ENCODE measurements at places on chromosomes 5 and 9. TPM values are rescaled to one million over a fixed set of nuclear protein-coding genes. Genes with fewer than 3 reads are reported as not detected.

DNA sequence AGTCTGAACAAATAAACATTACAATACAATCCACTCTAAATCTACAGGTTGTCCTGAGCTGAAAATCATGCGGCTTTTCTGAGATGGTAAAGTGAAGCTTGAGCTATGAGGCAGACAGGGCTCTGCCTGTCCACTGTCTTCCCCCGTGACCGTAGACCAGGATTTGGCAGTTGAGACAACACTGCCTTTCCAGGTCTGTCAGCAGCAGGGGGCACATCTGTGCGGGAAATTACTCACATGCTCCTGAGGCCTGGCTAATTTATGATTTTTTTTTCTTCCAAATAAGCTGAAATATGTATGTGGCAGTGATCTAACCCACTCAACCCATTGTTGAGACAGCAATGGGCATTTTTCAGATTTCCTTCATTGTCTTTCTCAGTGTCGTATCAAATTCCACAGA, 307.9 kb downstream of the FBXL7 start:
- no peak for DNase-seq

DNA sequence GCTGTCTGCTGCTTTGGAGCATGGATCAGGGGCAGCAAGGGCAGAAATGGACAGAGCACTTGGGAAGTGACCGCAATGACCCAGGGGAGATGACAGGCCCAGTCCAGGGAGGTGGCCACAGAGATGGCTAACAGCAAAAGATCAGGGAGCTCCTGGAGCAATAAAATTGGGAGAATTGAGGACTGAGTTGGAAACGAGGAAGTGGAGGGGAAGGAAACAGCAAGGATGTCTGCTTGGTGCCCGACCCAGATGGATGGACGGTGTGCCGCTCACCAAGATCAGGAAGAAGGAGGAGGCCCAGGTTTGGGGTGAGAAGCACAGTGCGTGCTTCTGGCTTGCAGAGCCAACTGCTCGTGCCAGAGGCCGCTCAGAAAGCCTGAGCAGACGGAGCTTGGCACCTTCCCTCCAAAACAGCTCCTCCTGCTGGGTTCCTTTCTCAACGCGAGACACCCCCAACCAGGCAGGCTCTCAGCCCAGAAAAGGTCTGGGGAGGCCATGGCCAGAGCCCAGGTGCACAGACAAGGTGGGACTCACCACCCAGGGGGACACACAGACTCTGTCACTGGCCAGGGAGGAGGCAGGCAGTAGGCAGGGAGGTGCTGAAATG, 1.7 kb upstream of the SLC34A1 start:
- no peak for DNase-seq

DNA sequence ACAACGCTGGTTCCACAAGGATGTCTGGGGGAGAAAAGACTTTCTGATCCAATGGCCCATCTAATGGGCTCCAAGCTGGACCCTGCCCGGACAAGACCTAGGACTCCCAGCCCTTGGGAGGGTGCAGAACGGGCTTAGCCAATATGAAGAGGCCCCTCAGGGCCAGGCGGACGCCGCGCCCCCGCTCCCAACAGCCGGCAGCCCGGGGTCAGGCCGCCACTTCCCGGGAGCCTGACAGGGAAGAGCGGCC, 493 bp downstream of the P4HA2 start:
- no peak for DNase-seq

GRCh38 chr5:55570026-55570425, 35.3 kb upstream of the PLPP1 start:
- no peak for DNase-seq

- DNase-seq: no peak
Observed at GRCh38 chr9:19618816-19619215, 170.0 kb downstream of the SLC24A2 start.

- peak; percentile 39 for DNase-seq
Observed at GRCh38 chr9:135602789-135603481, 36.4 kb downstream of the GLT6D1 start.

DNA sequence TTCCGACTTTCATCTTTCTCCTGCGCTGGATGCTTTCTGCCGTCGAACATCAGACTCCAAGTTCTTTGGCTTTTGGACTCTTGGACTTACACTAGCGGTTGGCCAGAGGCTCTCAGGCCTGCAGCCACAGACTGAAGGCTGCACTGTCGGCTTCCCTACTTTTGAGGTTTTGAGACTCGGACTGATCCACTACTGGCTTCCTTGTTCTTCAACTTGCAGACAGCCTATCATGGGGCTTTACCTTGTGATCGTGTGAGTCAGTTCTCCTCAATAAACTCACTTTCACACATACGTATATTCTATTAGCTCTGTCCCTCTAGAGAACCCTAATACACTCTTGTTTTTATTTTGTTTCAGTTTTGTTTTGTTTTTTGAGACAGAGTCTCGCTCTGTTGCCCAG, 10.3 kb downstream of the FKBP15 start:
- no peak for DNase-seq

DNA sequence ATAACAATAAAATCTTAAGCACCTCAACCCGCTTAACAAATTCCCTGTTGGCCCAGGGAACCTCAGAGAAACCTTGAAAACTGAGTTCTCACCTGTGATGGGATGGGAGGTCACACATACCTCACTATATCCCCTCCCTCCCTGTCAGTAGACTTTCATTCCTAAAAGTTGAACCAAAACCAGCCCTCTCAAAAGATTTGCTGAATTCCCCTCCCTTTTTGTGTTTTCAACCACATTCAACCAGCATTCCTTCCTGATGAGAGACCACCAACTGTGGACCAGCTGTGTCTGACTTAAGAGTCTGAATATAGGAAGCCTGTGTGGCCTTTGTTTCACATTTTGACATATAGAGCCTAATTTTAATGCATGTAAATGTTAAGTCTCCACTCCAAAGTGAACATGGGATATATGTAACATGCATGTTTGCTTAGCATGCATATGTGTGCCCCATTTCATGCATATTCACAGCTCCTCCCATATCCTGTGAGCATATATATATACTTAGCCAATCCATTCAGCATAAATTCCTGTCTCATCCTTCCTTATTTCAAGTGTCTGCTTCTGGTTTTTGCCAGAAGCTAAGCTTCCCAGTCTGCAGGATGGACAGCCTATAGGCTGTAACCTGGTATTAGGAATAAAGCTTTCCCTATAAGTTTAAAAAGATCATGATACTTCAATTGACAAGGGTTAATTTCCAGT, 604.6 kb downstream of the PTPRD start:
- DNase-seq: no peak

DNA sequence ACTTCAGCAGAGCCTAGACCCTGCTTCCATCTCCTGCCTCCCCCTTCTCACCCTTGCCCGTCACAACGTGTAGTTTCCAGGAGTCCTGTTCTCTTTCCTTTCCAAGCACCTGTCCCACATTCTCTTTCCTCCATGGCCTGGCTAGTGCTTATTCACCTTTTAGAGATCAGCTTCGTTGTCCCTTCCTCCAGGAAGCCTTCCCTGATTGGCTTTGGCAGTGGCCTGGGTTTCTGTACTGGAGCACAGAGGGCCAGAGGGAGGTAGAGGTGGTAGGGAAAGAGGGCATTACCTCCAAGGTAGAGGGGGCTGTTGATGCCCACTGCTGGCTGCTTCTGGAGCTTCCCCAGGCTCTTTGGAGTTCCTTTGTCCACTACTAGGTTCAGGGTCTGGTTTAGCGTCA, 93.7 kb upstream of the PANK3 start:
- DNase-seq: no peak

- DNase-seq: no peak
Observed at GRCh38 chr5:57937501-57938173, 455.0 kb upstream of the ACTBL2 start.

- DNase-seq: peak; percentile 48
Observed at GRCh38 chr5:140321796-140322195, 18.9 kb upstream of the PFDN1 start.

DNA sequence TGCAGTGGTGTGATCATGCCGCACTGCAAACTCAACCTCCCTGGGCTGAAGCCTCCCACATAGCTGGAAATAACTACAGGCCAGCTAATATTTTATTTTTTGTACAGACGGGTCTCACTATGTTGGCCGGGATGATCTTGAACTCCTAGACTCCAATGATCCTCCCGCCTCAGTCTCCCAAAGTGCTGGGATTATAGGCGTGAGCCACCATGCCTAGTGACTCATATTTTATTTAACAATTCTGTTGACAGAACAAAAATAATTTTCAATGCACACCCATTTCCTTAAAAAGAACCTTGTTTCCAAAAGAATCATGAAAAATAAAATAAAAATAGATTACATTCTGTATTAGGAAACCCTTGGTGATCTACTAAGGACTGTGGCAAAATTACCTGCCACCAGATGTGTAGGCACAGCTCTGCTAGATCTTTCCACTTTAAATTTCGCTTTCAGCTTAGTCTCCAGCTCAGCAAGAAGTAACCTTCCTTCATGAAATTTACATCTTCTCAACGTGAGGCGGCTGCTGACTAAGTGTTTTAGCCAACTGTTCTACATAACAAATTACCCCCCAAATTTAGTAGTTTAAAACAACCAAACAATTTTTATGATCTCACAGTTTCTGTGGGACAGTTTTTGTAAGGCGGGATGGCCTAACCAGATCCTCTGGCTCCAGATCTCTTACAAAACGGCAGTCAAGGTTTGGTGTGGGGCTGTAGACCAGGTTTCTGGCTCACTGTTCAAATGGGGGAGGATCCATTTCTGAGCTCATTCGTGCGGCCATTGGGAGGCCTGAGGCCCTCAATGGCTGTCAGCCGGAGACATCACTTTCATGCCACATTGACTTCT, 32.6 kb upstream of the GOLPH3 start:
- no peak for DNase-seq

GRCh38 chr5:88722546-88723073, 160.4 kb downstream of the MEF2C start:
- no peak for DNase-seq

GRCh38 chr9:100354121-100354800, 1.5 kb upstream of the TEX10 start:
- no peak for DNase-seq

GRCh38 chr9:17906841-17907778, 328.2 kb downstream of the SH3GL2 start:
- peak; percentile 74 for DNase-seq

DNA sequence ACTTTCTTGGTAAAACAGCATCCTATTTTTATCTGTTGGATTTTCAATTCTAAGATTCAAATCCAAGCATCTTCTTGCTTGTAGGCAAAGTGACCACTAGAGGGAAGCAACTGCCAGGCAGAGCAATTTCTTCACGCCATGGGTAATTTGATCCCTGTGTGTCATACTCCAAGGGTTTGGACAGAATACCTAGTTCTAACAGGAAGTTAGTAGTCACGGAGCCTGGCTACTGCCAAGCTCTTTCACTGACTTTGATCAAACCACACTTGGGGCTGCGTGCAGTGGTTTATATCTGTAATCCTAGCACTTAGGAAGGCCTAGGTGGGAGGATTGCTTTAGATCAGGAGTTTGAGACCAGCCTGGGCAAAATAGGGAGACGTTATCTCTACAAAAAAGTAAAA, 473.6 kb upstream of the TNC start:
- DNase-seq: peak; percentile 39

GRCh38 chr9:133226219-133227171, 17.4 kb upstream of the OBP2B start:
- DNase-seq: no peak

ENTPD2 gene
- 25.0 TPM for total RNA-seq

TCF7 gene
- 3.0 TPM for total RNA-seq

PCDHA1 gene
- not detected for total RNA-seq

MPDZ gene
- total RNA-seq: 8.5 TPM

SNAPC4 gene
- 6.7 TPM for total RNA-seq

PCDHAC2 gene
- total RNA-seq: 0.58 TPM

Measured in left colon (tissue), 2 donors.